IMR-90 (cell line): ENCODE measurements at places on chromosomes 12 and 14. TPM values are rescaled to one million over a fixed set of nuclear protein-coding genes. Genes with fewer than 3 reads are reported as not detected.

ALDH2 gene
- 12.5 and 16.0 TPM in 2 replicates for total RNA-seq

DNA sequence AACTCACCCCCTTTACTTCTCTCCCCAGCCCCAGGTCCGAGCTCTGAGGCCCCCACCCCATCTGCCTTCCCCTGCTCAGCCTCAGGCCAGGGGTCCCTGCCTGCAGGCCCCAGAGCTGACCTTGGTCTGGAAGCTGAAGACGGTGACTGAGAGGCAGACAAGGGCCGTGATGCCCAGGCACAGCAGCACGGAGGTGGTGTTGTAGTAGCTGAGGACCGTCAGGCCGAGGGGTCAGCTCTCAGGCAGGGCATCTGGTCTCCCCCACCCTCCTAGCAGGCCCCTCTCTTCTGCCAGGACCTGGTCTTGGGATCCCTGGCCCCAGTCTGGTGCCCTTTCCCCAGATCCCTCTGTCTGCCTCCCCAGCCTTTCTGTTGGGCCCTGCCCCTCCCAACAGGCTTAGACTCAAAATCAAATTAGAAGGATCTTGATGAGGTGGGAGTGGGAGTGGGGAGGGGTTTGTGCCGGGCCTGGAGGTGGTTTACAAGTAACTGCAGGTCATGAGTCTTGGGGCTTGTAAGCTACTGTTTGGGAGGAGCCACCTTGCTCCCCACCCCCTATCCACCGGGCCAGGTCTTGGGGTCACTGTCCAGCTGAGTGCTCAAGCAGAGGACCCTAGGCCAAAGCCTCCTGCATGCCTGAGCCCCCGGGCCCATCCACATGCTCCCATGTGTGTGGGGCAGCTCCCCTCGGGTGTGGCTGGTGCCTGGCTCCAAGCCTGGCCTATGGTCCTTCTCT lies 14.2 kb downstream of the FAIM2 start:
- H3K36me3 ChIP-seq: no peaks in the 10 kb centered on the region
- no peak overlapping the region for H3K27ac ChIP-seq
- H3K27me3 ChIP-seq: peaks cover 61% of the 10 kb centered on the region
- DNase-seq: no peak

DNA sequence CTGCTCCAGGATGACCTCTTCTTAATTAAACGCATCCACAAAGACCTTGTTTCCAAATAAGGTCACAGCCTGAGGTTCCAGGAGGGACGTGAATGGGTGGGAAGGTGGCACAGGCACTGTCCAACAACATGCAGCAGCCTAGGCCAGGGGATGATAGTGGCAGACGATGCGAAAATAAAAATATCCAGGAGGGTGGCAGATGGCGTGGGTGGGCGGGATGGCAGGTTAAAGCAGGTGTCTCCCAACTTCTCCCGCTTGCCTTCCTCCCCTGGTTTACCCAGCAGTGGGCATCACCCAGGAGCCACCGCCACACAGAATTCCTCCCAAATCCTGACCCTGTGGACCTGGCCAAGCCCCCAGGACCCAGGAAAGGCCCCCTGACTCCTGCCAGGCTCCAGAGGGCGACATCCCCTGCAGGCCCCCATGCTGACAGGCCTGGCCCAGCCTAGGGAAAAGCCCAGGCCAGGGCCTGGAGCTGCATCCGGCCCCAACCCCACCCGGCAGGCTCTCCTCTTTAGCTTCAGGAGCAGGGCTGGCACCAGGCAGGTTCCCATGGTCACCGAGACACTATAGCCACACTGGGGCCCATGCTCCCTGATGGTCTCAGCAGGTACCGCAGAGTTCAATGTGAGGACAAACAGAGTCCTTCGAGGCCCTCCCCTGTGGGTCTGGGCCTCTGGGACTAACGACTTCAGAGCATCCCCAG lies 9.7 kb downstream of the NCOR2 start:
- no peaks in the 10 kb centered on the region for H3K27me3 ChIP-seq
- peaks cover 7% of the 10 kb centered on the region; the same call in 1 of the 2 replicates for H3K4me1 ChIP-seq
- no peaks in the 10 kb centered on the region for H3K36me3 ChIP-seq

FBRSL1 gene
- total RNA-seq: 0.36 and 0.83 TPM in 2 replicates

- no peaks in the 10 kb centered on the region for H3K36me3 ChIP-seq
- no peaks in the 10 kb centered on the region for H3K27me3 ChIP-seq
- H3K27ac ChIP-seq: peak overlapping the region; percentile 42
Measured at GRCh38 chr12:20492251-20492760, 124.0 kb downstream of the PDE3A start.

- no peak for DNase-seq
- no peak overlapping the region for H3K4me3 ChIP-seq
- peaks cover 2% of the 10 kb centered on the region; the same call in 1 of the 2 replicates for H3K4me1 ChIP-seq
- no peak overlapping the region for H3K27ac ChIP-seq
- no peaks in the 10 kb centered on the region for H3K36me3 ChIP-seq
- H3K27me3 ChIP-seq: peaks cover 19% of the 10 kb centered on the region
Measured at GRCh38 chr12:5960783-5961182, 15.7 kb upstream of the ANO2 start.

EDDM3A gene
- total RNA-seq: not detected in 2 replicates

GRCh38 chr12:99767809-99768208 lies 120.3 kb downstream of the GARIN6 start:
- H3K4me3 ChIP-seq: no peak overlapping the region
- no peaks in the 10 kb centered on the region for H3K36me3 ChIP-seq
- no peak overlapping the region for H3K27ac ChIP-seq
- no peaks in the 10 kb centered on the region for H3K4me1 ChIP-seq

MANSC1 gene
- total RNA-seq: 1.1 TPM in 2 replicates

GRCh38 chr12:98332642-98333041 lies 182.7 kb upstream of the TMPO start:
- DNase-seq: no peak
- H3K4me1 ChIP-seq: no peaks in the 10 kb centered on the region
- H3K27me3 ChIP-seq: no peaks in the 10 kb centered on the region
- H3K36me3 ChIP-seq: no peaks in the 10 kb centered on the region
